ENCODE measurements at places on chromosomes 4 and X.

DNA sequence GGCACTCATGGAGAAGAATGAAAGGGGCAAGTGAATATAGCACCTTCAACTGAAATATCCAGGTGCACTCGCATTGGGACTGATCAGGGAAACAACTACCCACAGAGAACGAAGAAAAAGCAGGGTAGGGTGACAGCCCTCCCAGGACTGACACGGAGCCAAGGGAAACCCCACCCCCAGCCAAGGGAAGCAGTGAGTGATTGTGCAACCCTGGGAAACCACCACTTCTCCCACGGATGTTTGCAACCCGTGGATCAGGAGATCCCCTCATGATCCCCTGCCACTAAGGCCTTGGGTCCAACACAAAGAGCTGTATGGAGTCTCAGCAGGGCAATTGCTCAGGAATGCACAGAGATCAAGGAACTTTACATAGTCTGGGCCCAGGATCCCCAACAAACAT lies 158.5 kb upstream of the HCCS start:
- DNase-seq: no peak

GRCh38 chrX:47633689-47634590 lies 4.2 kb upstream of the CFP start:
- no peak for DNase-seq

GRCh38 chr4:77127837-77128621 lies 29.0 kb upstream of the CCNG2 start:
- DNase-seq: no peak

DNA sequence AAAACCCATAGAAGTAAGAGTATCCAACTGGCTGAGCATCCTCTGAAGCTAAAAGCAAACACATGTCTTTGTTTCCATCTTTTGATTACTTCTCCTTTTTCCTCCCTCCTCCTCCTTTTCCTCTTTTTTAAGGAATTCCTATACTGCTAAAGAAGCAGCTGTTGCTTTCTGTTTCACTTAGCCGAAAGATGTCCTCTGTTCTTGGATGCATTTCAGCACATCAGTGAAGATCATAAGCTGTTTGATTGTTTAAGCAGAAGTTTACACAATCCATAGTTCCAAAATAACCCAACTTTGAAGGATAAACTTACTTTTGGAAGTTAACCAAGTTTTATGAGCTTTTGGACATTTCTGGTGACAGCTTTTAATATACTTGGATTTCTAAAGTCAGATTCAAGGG lies 55.1 kb upstream of the TNIP3 start:
- no peak for DNase-seq

- no peak for DNase-seq
Observed at GRCh38 chr4:31124008-31124585, 403.9 kb downstream of the PCDH7 start.

- DNase-seq: no peak
Observed at GRCh38 chr4:120540625-120541024, 381.9 kb downstream of the PRDM5 start.

DNA sequence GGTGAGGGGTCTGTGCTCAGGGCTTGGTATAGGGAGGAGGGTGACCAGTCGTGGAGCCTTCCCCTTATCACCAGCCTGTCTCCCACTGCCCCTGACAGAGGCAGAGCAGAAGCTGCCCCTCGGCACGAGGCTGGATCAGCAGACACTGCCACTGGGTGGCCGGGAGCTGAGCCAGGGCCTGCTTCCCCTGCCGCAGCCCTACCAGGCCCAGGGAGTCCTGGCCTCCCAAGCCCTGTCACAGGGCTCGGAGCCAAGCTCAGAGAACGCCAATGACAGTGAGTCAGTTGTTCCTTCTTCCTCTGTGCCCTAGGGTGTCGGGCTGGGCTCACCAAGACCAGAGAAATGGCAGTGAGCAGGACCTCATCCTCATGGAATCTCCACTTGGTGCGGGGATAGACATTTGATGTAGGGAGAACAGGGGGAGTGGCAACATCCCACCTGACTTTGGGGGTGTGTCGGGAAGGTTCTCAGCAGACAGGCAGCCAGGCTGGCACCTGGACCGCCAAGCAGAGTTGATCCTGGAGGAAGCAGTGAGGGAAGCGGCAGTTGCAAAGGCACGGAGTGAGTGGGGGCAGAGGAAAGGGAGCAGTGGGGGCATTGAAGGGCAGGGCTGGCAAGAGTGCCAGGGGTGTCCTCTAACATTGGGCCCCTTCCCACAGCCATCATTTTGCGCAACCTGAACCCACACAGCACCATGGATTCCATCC lies 14.3 kb upstream of the UBA1 start:
- DNase-seq: no peak

GRCh38 chr4:150493851-150494250 lies 88.1 kb upstream of the MAB21L2 start:
- no peak for DNase-seq

DNA sequence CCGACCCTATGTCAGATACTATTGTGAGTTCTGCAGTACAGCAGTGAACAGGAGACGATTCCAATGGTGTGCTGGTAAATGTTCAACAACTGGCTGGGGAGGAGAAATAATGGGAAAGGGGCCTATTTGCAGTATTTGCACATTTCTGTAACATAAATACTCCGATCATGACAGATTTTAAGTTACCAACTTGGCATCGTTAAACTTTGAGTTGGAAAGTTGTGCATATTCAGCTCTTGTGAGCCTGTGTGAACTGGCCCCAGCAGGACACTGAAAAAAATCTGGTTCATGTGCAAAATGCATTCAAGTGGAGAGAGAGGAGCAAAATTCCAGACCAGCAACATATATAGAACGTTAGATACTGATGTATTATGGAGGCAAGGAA lies 175.0 kb downstream of the MAPK10 start:
- no peak for DNase-seq

DNA sequence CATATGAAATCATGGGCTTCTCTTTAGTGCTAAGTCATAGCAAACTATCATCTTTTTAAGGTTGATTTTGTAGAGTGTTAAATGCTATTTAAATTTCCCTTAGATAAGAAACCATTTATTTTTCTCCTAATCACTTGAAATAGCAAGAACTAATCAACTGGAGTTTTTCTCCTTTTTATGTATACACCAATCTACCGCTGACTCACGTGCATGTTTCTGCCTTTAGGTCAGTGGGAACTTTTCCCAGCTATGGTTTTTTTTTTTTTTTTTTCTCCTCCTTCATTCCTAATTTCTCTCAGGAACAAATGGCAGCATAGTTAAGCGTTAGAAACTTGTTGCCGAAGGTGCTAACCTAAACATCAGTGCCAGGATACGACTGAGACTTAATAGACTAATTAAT lies 176.4 kb downstream of the BMPR1B start:
- DNase-seq: no peak

- no peak for DNase-seq
Observed at GRCh38 chr4:97370568-97370967, 772.7 kb downstream of the STPG2 start.

DNA sequence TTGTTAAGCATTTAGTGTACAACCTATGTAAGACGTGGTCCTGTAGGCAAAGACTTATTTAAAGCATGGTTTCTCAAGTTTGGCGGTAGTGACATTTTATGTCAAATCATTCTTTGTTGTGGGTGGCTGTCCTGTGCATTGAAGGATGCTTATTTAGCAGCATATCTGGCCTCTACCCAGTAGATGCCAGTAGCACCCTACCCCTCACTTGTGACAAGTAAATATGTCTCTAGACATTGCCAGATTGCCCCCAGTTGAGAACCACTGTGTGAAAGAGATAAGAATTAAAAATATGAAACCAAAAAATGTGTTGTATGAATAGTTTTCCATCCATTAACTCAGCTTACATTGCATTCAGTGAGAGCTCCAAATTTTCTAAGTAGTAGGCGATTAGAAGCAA lies 25.5 kb downstream of the MMAA start:
- DNase-seq: no peak

Measured in HT-29 (cell line).